Aorta (tissue), 5 donors: ENCODE measurements at places on chromosomes 6 and 20. TPM values are rescaled to one million over a fixed set of nuclear protein-coding genes. Genes with fewer than 3 reads are reported as not detected.
A peak's percentile ranks its signal among the peaks of the same experiment; 100 is the strongest.

The THEMIS gene
- total RNA-seq, result 0.68 TPM

The GRM4 gene
- total RNA-seq, result not detected

The CTAGE9 gene
- total RNA-seq, result not detected

- peak; percentile 74 for DNase-seq
Observed at GRCh38 chr20:50501972-50502745, 8.0 kb upstream of the PTPN1 start.

GRCh38 chr20:6993511-6993910 lies 226.0 kb downstream of the BMP2 start:
- DNase-seq, result no peak

DNA sequence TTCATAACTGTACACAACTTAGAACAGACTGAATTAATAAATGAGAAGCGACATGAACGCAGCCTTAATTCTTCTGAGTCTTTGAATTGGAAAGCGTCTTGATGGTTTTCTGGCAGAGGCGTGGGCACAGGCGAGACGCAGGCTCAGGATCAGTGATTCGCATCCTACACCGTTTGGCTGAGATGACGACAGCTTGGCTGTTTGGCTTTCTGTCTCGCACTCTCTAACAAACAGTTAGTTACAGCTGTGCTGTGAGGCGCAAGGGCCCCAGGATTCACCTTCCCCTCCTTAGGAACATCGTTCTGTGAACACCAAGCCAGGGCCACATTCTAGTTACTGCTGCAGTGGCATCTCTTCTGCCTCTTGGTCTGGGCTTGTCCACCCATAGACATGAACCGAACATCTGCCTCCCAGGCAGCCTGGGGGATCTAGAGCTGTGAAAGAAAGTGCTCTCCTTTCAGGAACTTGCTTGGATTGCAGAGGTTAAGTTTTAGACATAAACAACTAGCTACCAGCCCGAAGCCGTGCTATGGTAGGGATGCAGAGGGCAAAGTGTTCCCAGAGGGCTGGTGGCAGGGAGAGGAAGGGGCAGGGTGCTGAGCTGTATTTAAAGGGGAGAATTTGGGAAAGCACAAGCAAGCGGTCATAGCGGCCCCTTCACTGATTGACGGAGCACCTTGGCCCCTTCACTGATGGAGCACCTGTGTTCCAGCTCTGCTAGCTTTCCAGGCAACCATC lies 49.6 kb downstream of the TCP11 start:
- DNase-seq, result no peak

DNA sequence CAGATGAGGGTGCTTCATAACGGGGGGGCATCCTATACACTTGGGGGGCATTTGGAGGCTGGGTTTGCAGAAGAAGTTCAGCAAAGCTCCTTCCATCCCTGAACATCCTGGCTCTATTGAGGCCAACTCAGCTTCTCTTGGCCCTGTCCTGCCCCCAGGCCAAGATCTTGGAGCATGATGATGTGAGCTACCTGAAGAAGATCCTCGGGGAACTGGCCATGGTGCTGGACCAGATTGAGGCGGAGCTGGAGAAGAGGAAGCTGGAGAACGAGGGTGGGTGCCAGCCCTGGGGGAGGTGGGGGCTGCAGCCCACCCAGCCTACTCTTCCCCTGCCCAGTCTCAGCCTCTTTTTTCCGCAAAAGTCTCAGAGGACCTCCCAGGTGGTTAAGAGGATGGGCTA lies 17.2 kb downstream of the GDAP1L1 start:
- DNase-seq, result no peak

GRCh38 chr6:122530440-122531046 lies 58.9 kb upstream of the SERINC1 start:
- DNase-seq, result no peak

- DNase-seq, result no peak
Observed at GRCh38 chr6:31622684-31623091, 2.2 kb downstream of the PRRC2A start.
